Stimulated activated CD8-positive, alpha-beta memory T cell treated with anti-CD3 and anti-CD28 coated beads, Interleukin-15, amount 100 ng/mL, for 4 hours (primary cell): ENCODE measurements at places on chromosomes 1 and 21.

- no peak for DNase-seq
These were observed 6.8 kb downstream of the HIPK1 start for GRCh38 chr1:113935970-113936369.

- DNase-seq = no peak
These were observed 162.4 kb upstream of the POU3F1 start for GRCh38 chr1:38208716-38209632.

DNA sequence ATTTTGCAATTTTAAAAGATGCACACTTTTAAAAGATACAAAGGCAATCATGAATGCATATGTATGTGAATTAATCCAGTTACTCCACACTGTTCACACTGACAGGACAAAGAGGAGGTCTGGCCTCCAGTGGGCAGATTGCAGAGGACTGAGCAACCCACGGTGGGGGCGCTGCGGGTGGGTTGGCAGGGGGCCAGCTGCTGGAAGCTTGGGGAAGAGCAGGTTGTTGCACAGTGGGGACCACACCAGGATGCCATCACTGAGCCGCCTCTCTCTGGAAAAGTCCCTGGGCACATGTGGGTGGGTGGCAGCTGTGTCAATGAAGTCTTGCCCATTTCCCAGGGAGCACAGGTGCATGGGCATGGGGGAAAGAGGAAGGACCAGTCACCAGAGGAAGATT lies 12.7 kb upstream of the PADI4 start:
- DNase-seq = no peak

- DNase-seq = no peak
These were observed 6.9 kb downstream of the SERTAD4 start for GRCh38 chr1:210239349-210240111.

DNA sequence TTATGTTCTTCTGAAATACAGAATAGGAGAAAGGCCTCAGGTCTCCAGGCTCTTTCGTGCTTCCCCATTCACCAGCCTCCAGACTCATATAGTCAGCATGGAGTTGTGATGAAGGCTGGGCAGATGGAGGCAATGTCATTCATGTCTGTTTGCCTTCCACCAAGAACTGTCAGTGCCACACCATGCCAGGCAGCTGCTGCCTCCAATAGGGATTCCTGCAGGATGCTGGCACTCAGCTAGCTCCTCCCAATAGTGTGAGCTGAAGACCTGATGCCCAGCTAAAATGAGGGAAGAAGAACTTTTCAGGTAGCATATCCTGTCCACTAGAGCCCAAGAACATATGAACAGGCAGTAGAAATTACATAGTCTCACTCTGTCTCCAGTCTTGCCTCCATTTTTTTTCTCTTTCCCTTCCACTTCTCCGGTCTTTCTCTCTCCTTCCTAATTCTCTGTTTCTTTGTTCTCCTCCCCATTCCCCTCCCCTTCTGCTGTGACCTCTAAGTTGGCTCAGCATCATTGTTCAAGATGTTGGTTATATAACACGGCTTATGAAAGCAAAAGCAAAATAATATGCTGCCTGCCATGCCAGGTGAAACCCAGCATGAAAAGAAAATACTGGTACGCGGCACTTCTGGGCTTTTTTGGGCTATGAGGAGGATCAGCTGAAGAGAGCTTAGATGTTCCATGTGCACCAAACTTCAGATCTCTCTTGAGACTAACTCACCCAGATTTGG lies 17.3 kb downstream of the GLUL start:
- DNase-seq = no peak

DNA sequence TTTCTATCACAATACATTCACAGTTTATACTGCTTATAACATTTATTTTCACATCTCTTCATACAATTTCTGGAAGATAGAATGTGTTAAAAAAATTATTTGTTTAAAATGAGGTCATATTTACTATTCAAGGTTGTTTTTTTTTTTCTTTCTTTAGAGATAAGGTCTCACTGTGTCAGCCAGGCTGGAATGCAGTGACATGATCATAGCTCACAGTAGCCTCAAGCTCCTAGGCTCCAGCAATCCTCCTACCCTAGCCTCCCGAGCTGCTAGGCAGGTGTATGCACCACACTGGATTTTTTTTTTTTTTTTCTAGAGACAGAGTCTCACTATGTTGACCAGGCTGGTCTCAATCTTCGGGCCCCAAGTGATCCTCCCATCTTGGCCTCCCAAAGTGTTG lies 19.0 kb upstream of the RNF11 start:
- no peak for DNase-seq

GRCh38 chr1:165857046-165857801 lies 29.8 kb downstream of the UCK2 start:
- DNase-seq = no peak

DNA sequence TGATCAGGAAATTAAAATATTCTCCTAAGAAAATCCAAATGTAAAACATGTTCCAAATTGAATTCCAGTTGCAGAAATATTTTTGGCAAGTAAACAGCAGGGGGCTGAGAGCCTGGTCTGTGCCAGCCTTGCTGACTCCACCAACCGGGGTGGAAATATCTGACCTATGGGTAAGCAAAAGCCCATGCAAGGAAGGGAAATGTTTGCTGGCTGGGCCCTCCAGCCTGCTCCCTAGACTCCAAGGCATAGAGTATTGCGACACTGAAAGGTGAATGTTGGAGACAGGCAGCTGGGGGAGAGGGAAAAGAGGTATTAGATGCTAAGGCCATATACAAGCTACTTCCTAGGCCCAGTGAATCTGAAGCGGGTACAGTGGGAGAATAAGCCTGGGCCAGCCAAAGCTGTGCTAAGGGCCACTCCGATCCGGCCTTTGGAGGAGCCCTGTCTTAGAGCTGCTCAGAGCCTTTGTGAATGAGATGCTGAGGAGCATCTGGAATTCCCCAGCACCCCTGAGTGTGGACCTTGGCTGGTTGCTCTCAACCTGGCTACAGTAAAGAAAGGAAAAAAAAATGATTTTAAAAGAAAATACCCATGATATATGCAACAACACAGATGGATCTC lies 24.9 kb upstream of the ATP1B1 start:
- DNase-seq = no peak

DNA sequence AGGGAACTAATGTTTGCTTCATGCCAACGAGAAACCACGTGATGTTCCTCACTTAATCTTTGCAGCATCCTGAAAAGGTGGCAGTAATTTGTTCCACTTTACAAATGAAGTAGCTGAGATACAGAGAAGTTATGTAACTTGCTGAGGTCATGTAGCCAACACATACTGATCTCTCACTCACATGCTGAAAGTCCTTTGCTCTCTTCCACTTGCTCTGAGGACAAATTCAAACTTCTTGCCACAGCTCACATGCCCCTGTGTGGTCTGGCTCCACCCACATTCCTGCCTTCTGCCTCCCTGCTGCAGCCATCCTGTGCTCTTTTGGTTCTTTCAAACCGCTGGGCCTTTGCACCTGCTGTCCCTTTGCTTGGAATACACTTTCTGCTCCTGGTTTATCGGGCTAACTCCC lies 55.4 kb downstream of the TMCO4 start:
- DNase-seq = no peak

DNA sequence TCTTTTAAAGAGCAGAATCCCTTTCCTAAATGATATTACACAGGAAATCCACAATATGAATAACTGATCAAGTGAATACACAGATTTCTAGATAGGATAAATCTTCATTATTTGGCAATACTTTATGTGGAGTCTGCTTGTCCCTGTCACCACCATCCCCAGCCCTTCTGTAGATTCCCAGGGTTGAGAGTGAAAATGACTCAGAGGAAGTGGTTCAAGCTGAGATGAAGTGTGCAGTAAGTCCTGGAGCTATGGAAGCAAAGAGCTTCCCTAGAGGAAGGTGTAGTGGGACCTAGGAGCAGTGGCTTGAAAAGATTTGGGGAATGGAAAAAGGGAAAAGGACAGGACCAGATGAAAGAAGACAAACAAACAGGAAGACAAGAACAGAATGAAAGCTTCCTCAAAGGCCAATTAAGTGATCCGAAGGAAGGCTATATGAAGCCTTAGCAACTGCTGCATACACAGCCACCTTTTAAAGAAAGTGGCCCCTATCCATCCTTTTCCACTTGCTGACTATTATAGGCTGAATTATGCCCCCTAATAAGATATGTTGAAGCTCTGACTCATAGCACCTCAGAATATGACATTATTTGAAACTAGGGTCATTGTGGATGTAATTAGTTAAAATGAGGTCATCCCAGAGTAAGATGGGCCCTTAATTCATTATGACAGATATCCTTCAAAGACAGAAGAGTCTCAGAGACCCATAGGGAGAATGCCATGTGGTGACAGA lies 96.5 kb upstream of the CAMK1G start:
- DNase-seq = no peak

DNA sequence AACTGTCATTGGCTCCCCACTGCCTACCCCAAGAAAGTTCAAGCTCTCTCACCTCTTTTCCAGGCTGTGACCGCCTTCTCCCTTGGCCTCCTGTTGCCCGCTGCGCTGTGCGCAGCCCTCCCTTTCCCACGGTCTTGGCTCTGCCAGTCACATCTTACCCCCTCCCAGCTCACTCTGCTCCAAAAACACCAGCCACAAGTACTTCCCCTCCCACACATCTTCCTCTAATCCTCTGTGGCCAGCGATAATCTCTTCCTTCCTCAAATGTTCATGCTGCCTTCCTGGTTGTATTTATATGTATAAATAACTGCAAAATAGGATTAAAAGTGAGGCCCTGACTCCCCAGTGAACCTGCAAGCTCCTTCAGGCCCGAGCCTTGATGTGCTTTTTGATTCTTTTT lies 81.8 kb downstream of the AJAP1 start:
- DNase-seq = no peak

GRCh38 chr1:172465617-172466016 lies 21.7 kb upstream of the PIGC start:
- no peak for DNase-seq

- no peak for DNase-seq
These were observed 61.2 kb downstream of the WNT9A start for GRCh38 chr1:227886503-227886961.

GRCh38 chr1:113918243-113918642 lies 10.9 kb upstream of the HIPK1 start:
- DNase-seq = no peak

- no peak for DNase-seq
These were observed 27.7 kb upstream of the PTGFRN start for GRCh38 chr1:116881879-116882520.

GRCh38 chr21:45756029-45756428 lies 112.5 kb downstream of the PCBP3 start:
- no peak for DNase-seq

DNA sequence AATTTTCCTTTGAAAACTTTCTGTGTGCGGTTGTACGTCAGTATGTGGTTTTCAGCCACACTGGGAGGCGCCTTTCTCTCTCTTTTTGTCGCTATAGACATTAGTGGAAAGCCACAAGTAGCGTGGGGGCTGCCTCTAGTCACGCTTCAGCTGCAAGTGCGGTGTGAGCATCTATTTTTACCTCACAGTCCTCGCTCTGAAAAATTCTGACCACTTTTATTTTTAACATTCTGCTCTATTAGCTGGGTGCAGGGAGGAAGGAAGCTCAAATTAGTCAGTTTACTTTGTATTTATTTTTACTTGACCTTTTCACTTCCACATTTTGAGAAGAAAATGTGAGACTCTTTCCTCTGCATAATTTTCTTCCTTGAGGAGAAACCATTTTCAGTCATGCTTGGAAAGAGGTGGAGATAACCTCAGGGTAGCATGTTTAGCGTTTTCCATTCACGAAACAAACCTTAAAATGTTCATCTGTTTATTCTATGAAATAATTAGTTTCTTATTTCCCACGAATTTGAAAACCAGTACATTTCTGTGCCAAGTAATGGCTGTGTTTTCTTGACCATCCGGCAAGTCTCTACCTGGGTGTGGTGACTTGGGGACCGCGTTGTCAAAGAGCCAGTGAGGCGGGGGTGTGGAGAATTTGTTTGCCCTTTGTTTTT lies 35.6 kb downstream of the ADARB1 start:
- peak; percentile 19 for DNase-seq

- DNase-seq = no peak
These were observed 19.9 kb upstream of the LPAR3 start for GRCh38 chr1:84912726-84913554.

DNA sequence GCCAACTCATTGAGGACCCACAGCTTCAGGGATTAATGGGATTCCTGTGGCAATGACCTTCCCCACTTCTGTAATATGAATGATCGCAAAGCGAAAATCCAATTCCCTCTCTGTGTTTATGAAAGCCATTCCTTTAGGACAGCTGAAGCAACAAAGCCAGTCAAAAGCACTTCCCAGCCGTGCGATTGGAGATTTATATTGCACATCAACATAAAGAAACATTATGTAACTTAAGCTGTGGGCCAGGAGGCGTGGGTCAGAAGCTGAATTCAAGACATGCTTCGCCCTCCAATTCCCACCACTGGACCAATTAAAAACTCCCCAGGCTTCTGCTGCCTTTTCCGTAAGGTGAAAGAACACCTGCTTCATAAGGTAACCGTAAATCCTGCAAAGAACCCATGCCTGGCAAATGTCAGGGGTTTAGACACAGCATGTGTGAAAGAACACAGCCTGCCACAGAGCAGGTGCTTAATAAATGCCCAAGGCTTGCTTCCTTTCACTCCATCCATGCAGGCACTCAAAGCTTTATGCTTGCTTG lies 138.9 kb upstream of the SOD1 start:
- DNase-seq = no peak

DNA sequence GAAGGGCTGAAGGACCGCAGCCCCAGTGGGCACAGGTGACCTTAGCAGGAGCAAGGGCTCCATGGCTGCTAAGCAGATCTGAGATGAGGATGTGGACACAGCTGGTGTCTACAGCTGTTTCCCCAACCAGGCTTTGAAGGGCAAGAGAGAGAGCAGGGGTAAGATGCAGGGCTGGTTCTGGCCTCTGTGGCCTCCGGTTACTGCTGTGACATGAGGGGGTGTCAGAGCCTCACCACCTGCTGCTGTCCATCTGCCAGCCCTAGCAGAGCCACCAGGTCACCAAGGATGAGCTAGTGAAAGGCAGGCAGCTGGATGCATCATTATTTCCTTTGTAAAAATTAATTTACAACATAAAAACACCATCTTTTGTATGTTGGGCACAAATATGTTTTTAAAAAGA lies 33.4 kb downstream of the OBSCN start:
- DNase-seq = no peak

DNA sequence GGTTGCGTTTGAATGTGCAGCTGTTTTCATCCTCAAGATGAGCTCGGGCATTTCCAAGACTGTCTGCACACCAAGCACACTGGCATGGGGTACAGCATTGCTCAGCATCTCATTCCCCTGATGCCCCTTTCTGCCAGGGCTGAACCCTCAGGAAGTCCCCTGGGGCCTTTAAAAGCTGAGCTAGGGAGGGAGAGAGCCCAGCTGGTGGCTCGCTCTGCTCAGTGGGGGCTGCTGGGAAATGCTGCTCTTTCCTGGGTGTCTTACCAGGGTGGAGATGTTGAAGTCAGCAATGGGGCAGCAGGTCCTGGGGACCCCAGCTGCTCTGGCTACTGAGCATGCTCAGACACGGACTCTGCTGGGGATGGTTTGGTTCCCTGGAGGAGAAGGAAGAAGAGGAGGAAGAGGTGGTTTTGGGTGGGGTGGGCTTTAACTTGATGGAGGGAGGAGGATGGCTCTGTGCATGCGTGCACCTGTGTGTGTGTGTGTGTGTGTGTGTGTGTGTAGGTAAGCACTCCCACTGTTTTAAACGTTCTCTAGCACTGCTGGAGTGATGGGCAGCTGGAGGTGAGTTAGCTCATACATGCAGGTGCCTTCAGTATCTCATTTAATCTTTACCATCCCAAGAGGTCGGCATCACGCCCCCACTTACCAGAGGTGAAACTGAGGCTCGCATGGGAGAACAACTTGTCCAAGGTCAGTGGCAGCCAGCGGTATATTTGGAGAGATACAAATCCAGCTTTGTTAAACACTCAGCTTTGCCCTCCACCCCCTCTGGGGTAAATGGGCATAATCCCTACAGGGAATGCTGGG lies 40.9 kb downstream of the ACTL8 start:
- no peak for DNase-seq
